ENCODE measurements at places on chromosomes 3 and 15.

GRCh38 chr3:31051226-31051625 lies 156.8 kb upstream of the GADL1 start:
- no peak for DNase-seq

DNA sequence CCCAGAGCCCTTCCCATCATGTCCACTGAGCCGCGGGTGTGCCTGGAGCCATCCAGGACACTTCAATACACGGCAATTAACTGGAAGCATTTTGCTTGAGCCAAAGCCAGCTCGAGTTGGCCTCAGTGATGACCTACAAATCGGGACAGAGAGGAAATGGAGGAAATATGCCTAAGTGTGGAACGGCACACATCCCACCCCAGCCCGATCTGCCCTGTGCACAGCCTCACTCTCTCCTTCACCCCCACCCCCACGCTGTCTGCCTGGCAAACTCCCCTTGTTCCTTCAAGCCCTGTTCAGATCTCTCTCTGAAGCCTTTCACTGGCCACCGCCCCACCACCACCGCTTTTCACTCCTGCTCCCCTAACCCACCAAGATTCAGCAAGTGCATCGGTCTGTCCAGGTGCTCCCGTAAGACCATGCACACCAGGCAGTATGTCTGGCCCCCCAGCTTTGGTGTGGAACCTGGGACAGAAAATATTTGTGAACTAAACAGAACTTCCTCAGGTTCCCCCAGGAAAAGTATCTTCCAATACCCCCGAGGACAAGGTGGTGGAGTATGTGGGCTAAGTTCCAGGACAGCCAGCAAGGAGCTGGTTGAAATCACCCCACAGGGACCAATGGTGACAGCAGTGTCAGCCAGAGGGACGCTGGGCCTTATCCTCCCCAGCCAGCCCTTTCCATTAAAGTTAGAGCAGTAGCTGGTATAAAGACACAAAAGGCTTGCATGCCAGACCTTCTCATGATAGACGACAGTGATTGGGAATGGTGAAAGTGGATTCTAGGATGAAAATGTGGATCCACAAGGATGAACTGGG lies 83.7 kb downstream of the VGLL4 start:
- no peak for DNase-seq

GRCh38 chr3:97882975-97883598 lies 61.3 kb downstream of the CRYBG3 start:
- DNase-seq: no peak

- peak; percentile 10 for DNase-seq
These were observed 50.6 kb downstream of the SERP1 start for GRCh38 chr3:150495563-150496168.

DNA sequence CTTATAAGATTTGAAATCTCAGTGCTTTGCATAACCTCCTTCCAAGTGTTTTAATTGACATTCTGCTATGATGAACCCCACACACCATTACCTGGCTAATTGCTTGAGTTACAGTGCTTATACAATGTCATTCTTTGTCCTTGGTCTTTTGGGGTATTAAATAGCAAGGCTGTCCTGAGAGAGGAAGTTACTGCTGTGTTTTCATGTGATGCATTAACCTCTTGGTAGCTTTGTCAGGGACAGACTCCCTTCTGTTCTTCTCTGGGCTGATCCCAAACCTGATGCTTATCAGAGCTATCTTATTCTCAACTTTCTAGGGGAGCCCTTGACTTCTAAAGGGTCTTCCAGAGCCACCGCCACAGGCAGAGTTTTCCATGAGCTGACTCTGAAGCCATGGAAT lies 12.4 kb upstream of the OTOL1 start:
- DNase-seq: no peak

GRCh38 chr15:43246261-43246774 lies 20.4 kb downstream of the TGM5 start:
- no peak for DNase-seq

DNA sequence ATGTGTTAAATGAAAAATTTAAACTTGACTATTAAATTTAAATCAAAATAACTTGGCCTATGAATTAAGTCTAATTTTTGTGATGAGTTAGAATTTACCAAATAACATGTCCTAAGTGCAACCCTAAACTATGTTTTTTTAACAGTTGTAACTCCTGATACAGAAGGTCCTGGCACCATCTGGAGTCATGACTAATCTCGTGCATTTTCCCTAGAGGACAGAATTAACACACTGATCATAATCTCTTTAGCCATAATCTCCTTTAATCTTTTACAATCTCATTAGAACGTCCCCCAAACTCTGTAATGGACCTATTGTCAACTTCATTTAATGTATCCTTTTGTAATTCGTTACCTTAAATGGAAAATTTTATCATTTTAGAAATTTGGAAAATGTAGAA lies 100.6 kb downstream of the SUCNR1 start:
- DNase-seq: no peak

Measured in right kidney (tissue), 9 donors.